ENCODE measurements at places on chromosomes 1 and 21.
A peak's percentile ranks its signal among the peaks of the same experiment; 100 is the strongest.

- no peak for DNase-seq
Observed at GRCh38 chr1:7558921-7559869, 211.9 kb upstream of the VAMP3 start.

DNA sequence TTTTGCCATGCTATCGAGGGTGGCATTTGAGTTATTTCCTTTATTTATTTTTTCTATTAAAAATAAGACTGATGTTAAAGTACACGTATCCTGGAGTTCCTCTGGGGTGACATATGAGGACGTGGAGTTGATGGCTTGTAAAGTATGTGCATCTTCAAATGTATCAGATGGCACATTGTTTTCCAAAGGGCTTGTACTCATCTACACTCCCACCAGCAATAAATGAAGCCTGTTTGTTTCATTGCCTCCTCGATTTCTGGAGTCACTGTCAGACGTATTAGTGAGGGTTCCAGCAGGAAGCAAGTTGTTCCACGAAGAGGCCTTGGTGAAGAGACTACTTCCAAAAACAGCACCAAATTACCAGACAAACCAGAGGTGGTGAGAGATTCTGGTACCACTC is 423.9 kb downstream of the NPHP4 start:
- DNase-seq, result no peak

GRCh38 chr1:15952317-15953258 is 23.3 kb downstream of the ZBTB17 start:
- peak; percentile 91 for DNase-seq

DNA sequence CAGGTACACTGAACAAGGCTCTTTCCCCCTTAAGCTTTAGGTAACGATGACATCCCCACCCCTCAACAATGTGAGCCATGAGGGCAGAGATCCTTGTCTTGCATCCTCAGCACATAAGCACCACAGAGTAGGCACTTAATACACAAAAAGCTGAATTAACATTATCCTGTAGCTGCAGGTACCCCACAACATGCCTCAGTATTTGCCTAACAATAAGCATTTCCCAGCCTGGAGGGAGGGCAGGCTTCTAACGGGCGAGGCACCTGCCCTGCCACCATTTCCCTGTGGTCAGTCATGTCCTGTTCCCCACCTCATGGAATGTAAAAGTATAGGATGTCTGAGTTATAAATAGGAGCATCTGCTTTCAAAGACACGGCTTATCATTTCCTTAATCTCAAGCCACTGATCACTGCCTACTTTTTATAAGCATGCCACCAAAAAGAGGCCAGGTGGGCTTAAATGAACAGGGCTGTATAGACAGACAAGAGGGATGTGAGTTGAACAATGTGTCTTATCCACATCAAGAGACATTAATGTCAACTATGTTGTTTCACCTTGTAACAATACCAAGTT is 3.4 kb downstream of the CAPZB start:
- DNase-seq, result no peak

DNA sequence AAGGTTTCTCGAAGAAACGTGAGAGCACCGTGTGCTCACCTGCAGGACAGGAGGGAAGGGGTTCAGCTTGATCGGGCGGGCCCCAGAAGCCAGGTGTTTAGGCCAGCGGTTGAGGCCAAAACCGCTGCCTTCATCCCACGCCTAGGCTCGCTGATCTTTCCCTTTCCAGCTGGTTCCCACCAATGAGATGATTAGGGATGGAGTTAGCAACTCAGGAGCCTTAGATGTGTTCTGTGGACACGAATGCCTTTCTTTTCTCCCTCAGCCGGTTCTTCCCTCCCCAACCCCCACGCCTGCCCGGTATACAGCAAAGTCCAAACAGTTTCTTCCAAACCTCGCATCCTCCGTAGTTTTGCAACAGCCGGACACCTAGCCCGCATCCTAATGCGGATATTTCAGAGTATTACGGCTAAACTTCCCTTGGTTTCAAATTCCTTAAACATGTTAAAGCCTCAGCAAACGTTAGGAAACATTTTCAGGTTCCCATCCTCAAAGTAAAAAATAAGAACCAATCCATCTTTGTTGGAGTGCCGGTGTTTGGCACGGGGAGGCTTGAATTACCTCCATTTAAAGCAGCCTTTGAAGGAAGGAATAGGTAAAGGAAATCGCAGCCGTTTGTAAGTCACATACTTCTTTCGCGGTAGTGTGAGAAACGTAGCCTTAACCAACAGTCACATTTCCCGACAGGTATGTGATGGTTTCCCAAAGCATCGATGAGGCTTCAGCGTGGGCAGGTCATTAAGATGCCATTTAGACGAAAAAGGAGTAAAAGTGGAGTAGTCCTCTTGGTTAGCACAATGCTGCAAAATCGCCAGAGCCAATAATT is 1.1 kb downstream of the LRRC8C start:
- DNase-seq, result peak; percentile 31
